ENCODE measurements at places on chromosomes 4 and X.
A peak's percentile ranks its signal among the peaks of the same experiment; 100 is the strongest.

- DNase-seq: no peak
Measured at GRCh38 chrX:37995428-37995827, 10.9 kb upstream of the SYTL5 start.

- DNase-seq: no peak
Measured at GRCh38 chr4:15327311-15328298, 100.2 kb upstream of the C1QTNF7 start.

- no peak for DNase-seq
Measured at GRCh38 chrX:111039606-111040005, 56.4 kb upstream of the PAK3 start.

DNA sequence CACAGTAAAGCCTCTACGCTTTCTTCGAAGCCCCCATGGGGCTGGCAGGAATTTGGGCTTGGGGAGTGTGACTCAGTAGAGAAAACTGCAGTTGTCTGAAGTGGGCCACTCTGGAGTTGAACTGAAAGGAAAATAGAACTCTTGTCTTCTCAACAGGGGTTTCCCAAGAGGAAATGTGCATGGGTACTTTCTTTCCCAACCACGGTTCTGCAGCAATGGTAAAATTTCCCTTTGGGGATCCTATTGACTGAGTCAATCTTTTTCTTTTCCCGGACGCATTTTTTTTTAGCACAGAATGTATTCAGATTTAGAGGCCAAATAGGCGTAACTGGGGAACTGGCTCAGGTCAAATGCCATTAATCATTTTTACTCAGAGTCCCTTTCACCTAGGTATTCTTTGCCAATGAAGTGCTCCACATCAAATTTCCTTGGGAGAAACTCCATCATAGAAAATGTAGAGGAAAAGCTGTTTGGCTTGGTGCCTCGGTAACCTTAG is 269.3 kb downstream of the STIM2 start:
- no peak for DNase-seq

DNA sequence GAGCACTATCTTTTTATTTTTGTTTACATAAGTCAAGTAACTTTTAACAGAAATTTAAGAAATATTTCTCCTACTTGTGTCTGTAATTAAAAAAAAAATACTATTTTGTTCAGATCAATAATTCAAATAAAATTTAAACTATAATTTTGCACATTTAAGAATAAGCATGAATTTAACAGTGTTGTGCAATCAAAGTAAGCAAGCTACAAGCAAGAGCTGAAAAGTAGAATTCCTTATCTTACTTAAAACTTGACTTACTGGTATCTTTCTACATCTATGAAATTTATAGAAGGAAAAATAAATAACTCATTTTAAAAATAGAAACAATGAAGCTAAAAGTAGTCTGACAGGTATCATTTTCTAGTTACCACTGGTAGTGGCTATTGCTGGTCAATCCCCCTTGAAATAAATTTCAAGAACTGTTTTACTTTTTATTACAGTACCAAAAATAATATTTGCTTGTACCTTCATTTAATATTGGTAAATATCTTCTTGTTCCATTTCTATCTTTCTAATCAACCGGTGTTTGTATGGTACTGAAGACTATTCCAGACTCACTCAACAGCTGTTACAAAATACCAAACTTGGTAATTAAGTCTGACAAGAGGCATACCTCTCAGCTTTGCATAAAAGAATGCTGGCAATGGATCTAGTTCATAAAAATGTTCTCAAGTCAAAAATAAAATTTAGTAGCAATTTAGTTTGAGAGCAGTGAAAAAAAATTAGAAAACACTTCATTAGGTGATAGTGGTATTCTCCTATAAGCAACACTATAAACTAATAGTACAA is 62.2 kb downstream of the NOCT start:
- DNase-seq: no peak

DNA sequence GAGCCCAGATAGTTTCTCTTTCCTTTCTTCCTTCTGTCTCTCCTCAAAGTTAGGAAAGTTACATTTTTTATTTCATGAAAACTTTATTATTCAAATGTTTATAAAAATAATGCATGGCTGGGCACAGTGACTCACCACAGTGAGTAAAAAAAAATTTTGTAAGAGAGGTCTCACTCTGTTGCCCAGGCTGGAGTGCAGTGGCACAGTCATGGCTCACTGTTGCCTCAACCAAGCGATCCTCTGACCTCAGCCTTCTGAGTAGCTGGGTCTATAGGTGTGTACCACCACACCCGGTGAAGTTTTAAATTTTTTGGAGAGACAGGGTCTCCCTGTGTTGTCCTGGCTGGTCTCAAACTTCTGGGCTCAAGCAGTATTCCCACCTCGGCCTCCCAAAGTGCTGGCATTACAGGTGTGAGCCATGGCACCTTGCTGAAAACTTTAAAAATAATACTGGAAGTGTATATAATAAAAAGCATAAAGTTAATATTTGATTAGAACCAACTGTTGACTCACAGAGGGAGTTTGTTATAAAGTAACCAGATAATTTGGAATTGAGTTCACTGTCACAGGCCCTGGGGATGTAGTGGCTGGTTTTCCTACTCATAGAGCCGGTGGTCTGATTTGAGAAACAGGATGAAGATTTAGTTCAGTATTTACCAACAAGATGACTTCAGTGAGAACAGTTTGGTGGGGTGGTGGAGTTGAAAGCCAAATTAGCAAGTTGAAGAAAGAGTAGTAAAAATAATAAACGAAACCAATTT is 18.0 kb downstream of the CMC4 start:
- DNase-seq: no peak

DNA sequence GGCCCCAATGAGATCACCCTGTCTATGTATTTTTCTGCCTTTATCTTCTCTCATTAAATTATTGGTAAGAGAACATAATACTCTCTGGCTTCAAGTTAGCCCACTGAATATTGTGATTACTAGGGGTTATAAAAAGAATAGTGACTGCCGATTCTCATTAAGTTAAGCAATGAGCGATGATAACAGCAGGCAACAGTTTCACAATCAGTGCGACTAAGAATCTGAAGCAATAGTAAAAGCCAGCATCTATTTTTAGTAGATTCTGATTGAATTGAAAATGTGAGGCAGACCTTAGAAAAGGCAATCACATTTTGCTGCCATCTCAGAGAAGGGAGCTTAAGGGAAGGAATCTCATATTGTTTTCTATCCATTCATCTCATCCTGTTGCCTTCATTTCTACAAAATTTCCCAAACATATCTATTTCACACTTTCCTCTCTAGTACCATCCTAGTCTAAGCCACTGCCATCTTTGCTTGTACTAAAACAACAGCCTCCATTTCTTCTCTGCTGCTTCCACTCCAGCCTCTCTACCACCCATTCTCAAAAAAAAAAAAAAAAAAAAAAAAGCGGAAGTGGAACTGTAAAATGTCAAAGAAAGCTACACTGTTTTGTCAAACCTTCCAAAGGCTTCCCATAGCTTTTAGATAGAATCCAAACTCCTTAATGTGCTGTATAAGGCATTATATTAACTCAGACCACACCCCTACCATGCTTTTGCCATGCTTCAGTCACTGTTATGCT is 17.4 kb downstream of the GABRA4 start:
- no peak for DNase-seq

DNA sequence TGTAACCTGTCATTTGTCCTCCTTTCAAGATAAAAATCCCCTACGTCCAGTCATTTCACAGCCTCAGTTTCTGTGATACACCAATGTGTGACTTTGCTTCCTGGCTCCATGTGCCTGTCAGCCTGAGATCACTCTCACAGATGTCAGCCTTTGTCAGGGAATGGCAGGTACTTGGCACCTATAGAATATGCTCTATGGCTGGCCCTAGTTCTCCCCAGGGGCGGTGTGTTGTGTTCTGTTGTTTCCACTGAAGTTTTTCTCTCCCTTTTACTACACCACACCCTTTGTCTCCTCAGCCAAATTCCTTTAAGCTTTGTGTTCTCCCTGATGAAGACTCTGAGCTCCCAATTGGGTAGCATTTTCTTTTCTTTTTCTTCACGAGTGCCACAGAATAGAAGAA is 81.7 kb downstream of the ALPK1 start:
- DNase-seq: no peak

- no peak for DNase-seq
Measured at GRCh38 chr4:147987252-147987651, 255.4 kb downstream of the ARHGAP10 start.

DNA sequence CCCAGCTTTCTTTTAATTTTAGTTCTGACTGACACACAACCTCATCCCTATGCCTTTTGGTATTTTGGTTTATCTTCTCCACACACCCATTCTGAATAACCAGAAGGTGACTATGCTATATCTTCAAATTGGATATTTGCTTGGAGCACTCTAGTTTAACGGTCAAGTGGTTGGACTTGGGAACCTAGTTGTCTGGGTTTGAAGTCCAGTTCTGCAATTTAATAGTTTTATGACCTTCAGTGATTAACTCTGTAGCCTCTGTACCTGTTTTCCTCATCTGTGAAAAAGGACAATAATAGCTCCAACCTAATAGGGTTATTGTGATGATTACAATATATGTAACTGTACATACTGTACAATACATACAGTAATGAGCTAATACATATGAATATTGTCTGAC is 20.0 kb downstream of the PPM1K start:
- DNase-seq: no peak

DNA sequence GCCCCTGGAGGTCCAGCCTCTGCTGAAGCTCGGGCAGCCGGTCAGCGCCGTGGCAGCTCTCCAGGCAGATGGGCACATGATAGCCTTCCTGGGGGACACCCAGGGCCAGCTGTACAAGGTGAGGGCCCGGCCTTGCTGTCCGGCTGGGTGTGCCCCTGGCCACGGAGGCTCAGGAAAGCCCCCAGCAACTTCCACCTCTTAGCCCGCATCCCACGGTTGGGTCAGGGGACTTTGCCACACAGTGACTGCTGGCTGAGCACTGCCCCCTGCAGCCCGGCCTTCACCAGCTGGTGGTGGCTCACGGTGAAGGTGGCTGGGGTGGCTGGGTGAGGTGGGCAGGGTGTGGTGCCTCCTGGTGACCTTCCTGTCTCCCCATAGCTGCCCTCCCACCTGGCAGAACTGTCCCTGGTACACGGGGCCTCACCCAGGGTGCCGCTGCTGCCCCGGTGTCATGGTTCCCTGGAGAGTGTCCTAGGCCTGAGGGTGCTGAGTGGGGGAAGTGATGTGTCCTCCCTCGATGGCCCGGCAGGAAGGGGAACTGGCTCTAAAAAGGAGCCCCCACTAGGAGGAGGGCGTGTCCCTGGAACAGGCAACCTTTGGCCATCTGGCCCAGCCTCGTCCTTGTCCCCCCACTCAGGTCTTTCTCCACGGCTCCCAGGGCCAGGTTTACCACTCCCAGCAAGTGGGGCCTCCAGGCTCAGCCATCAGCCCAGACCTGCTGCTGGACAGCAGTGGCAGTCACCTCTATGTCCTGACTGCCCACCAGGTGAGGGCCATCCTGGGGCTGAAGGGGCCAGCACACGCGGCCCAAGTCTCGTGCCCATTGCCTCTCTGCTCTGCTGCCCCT is 4.5 kb downstream of the PLXNB3 start:
- no peak for DNase-seq

DNA sequence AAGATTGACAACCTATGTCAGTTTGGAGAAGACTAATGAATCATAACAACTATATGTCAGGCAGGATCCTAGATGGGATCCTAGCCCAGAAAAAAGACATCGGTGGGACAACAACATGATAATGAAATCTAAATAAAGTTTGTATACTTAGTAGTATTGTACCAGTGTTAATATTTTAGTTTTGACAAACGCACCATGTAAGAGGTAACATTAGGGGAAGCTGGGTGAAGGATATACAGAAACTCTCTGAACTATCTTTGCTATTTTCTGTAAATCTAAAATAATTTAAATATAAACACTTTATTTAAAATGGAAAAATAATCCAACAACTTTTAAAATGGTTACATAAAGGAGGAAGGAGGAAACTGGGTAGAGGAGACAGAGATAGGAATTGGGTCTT is 105.6 kb upstream of the AP1S2 start:
- DNase-seq: no peak

GRCh38 chrX:17380221-17380620 is 5.2 kb downstream of the NHS start:
- no peak for DNase-seq

GRCh38 chr4:99507349-99507748 is 3.5 kb upstream of the C4orf17 start:
- no peak for DNase-seq

GRCh38 chrX:41064018-41064417 is 21.2 kb upstream of the USP9X start:
- no peak for DNase-seq

GRCh38 chrX:35841872-35842271 is 43.7 kb downstream of the MAGEB16 start:
- no peak for DNase-seq

DNA sequence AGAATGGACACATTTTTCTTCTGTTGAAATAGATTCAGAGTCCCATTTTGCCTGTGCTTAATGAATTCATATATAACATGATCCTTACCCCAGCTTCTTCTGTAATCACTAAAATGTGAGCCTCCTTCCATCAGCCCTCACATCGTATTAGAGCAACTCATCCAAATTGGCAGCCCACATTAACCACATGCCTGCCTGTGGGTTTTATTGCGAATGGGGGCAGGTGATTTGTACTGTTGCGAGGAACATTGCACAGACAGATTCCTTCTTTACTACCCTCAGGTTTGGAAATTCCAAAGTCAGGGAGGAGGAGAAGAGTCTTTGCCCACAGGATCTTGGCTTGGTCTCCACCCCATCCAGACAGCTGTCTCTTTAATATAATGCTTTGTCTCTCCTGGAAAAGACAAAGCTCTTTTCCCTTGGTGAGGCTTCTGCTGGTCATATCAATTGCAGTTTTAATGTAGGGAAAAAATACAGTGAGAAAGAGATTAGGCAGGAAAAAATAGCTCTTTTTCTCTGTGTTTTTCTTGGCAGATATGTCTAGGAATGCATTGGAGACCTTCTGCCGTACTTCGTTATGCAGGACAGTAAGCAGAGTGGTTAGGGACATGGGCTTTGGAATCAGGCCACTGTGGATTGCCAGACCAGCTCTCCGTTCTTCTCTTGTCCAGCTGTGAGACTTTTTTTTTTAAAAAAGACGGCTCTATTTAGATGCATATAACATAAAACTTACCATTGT is 371.2 kb downstream of the AFF2 start:
- DNase-seq: no peak

DNA sequence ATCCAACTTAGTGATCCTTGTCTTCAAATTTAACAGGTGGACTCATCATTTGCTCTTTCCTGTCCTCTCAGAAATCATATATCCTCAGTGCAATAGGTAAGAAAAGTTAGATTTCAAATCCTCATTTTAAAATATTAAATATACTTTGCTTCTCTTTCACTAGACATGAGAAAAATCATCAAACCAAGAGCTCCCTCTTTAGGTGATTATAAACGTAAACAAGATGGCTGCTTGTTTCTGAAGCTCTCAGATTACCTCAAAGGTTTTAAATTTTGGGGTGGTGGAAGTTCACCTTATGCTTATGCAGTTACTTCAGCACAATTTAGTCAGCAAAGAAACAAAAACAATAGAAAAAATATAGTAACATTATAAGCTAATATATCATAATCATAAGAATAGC is 27.3 kb downstream of the CSN3 start:
- DNase-seq: peak; percentile 4

Data from NCI-H2171 treated with DMSO at 0.1 percent for 48 hours (cell line).